Activated naive CD4-positive, alpha-beta T cell treated with Interleukin-2 at 50 U/mL for 16 hours (primary cell): ENCODE measurements at places on chromosomes 1 and 21.

DNA sequence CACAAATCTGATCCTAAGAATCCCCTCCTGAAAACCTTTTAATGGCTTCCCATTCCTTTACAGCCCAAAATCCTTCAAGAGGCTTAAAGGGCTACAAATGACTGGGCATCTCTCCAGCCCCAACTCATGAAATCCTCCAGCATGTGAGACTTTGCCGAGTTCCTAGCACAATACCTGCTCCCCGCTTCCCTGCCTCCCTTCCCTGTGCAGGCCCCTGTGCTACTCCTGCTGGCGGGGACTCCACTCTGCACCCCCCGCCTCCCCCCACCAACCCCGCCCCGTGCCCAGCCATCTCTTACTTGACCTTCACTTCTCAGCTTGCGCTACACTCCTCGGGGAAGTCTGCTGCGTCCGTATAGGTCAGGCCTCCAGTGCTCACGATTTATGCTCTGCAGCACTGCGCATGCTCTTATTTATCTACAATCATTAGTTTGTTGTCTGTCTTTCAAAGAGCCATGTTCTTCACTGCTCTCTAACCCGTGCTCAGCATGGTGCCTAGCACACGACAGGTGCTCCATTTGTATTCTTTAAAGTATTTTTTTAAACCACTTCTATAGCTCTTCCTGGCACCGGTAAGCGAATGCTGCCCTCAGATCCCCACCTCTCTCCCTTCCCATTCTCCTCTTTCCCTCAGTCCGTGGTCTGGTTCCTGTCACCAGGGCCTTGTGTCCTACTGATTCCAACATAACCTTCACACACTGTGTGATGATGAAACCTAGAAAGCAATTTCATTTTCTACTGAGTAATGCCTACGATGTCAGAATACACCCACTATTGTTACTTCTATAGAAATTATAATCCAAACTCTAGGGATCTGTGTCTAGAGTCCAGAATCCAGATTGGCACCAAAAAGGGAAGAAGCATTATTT, 37.5 kb upstream of the PLA2G2C start:
- DNase-seq, result no peak

DNA sequence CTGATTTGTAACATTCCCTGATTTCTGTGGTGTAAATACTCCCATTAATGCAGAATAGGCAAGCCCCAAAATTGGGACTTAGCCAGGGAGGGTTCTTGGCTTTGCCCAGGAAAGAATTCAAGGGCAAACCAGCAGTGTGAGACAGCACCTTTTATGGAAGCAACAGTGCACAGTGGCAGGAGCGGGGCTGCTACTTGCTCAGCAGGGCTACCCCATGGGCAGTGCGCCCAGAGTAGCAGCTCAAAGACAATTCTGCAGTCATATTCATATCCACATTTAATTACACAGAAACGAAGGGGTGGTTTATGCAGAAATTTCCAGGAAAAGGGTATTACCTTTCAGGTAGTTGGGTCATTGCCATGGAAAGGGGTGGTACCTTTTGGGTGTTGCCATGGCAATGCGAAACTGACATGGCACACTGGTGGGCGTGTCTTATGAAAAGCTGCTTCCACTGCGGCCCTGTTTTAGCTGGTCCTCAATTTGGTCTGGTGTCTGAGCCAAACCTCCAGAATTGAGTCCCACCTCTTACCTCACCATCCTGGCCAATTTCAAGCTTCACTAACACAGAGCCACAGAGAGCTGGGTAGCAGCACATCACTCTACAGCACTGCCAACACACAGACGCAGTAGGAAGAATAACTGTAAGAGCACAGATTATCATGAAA, 35.9 kb downstream of the FHAD1 start:
- DNase-seq, result no peak

DNA sequence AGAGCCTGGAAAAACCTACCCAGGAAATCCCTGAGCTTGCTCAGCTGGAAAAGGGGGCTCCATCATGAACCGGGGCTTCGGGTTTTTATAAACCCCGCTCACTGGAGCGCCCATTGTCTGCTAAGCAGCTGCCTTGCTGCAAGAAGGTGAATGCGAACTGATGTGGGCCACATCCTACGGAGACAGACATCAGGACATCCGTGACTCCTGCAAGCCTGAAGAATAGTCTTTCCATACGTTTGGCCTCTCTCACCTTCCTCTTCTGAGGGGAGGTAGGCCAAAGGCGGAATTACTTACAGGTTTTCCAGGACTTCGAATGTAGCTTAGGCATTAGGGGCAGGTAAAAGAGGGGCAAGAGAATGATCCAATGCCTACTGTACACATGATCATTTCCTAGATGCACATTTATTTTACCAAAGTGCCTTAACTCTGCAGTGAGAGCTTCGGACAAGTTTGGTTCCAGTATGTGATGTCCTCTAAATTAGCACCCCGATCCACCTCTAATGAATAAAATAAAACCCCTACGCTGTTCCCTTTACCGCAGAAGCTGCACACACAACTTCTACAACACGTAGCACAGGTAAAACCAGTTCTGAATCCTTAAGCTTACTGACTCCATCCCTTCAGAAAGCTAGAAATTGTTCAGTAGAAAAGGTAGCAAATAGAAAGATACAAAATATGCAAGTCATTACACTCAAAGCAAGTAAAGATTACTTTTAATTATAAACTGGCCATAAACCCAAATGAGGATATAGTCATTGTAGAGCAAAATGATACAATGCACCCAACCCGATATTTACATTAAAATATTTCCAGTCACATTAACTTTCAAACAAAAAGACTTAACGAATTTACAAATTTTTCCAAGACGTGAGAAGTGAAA, 866 bp upstream of the SORT1 start:
- DNase-seq, result no peak

DNA sequence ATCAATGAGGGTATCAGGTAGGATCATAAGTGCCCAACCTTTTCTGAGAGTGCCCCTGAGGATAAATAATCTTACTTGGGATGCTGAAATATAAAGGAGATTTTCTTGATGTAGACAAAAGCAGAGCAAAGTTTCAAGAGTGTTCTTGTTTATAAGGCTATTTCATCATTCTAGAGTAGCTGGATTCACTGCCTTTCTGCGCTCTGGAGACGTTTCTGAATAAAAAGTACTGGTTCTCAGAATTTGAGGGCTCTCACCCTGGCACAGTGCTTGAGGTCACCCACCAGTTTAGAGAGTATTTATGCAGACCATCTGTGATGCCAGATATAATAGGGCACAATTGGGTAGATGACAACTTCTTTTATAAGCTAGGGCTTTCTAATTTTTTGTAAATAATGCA, 103.3 kb downstream of the GDAP2 start:
- no peak for DNase-seq

GRCh38 chr1:161069731-161070270, at the start of gene ARHGAP30:
Gene ARHGAP30 (minus strand): TSS chr1:161069891. CDS start chr1:161069624, 267 bp downstream.
- DNase-seq, result peak; percentile 80

GRCh38 chr1:230112131-230112701, 45.2 kb downstream of the GALNT2 start:
- no peak for DNase-seq

GRCh38 chr1:37515185-37516034, 844 bp upstream of the MEAF6 start:
- DNase-seq, result no peak

DNA sequence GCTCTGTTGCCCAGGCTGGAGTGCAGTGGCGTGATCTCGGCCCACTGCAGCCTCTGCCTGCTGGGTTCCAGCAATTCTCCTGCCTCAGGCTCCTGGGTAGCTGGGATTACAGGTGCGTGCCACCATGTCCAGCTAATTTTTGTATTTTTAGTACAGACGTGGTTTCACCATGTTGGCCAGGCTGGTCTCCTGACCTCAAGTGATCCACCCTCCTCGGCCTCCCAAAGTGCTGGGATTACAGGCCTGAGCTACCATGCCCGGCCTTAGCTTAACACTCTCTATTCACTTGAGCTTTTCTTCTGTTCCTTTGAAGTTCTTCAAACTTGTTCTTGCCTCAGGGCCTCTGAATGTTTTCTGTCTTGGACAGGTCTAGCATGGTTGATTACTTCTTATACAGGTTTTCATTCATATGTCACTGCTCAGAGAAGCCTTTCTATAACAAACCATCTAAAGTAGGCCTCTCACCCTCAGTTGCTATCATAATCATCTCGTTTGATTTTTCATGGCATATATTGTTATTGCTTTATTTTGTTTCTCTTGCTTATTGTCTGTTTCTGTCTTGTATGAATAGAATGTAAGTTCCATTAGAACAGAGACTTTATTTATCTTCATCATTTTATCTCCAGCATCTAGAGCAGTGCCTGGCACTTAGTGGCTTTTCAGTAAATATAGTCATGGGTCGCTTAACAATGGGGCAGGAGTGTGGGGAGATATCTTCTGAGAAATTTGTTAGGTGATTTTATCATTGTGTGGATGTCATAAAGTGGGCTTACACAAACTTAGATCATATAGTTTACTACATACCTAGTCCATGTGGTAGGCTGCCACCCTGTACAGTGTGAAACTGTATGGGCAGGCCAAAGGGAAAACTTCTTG, 12.1 kb downstream of the OSBPL9 start:
- no peak for DNase-seq

- no peak for DNase-seq
Measured at GRCh38 chr1:172121081-172121717, 279.9 kb downstream of the DNM3 start.

- DNase-seq, result no peak
Measured at GRCh38 chr1:33074193-33074945, 6.6 kb upstream of the AZIN2 start.

DNA sequence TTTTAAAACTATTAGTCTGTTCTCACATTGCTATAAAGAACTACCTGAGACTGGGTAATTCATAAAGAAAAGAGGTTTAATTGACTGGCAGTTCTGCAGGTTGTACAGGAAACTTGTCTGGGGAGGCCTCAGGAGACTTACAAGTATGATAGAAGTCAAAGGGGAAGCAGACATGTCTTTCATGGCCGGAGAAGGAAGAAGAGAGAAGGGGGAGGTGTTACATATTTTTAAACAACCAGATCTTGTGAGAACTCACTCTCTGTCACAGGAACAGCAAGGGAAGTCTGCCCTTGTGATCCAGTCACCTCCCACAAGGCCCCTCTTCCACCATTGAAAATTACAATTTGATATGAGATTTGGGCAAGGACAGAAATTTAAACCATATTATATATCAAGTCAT, 55.9 kb downstream of the CLIC4 start:
- no peak for DNase-seq

GRCh38 chr1:51600529-51600928, 16.4 kb upstream of the OSBPL9 start:
- DNase-seq, result no peak

DNA sequence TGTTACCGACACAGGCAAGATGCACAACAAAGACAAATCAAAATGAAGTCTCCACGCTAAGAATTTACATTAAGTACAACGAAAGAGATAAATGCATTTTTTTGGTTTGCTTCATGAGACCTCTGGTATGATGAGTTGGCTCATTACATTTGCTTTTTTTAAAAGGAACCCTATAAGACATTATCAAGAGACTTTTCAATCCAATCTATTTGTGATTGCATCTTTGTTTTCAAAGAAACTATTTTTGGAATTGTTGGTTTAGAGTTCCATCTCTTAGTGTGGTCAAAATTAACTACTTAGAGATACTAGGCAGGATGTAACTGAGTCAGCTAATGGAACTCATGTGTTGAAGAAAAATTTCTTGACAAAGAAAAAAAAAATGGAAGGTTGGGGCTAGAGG, 200.1 kb downstream of the ZC3H11B start:
- DNase-seq, result no peak

GRCh38 chr1:209155546-209155945, 428.0 kb upstream of the CAMK1G start:
- no peak for DNase-seq

DNA sequence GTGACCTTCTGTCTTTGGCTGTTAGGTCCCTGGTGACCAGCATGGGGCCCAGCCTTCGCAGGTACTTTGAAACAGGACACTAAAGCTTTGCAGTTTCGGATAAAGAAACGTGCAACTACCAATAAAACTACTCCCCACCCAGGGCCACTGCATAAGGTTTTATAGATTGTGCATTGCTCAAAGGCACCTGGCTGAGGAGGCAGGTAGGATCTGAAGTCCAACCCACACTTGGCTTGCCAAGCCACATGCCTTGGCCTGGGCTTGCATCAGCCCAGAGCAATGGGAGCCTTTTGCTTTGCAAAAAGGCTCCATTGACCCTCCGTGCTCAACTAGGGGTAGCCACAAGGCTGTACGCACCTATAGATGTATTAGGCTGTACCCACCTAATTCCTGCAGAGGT, 84.4 kb upstream of the SYT6 start:
- DNase-seq, result no peak

DNA sequence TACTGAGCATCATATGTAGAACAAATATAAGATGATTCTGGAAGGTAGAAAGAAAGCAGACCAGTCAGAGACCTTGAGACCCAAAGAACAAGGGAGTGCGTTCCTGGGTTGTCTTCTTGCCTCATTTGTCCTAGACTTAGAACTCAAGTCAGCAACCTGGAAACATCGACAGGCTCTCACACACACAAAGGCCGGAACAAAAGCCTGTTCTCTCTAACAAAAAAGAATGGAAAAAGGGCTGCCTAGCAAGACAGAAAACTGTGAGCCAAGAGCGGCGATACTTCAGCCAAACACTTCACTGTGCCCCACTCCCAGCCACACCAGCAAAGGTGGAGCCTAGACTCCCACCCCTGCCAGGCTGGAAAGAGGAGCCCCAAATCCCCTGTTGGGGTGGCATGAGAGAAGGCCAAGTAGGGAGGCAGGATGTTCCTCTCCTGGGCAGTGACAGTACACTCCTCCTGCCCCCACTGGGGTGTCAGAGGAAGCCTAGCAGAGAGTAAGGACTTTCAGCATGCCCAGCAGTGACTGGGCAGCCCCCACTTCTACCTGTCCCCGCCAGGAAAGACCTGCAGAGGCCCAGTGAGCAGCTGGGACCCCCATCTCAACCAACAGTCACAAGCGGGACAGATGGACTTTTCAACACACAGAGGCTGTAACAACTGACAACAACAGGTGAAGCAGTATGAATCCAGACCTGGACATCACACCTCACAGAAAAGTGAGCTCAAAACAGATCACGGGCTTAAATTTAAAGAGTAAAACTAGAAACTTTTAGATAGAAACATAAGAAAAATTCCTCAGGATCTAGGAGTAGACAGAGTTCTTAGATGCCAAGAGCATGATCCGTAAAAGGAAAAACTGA, 33.0 kb downstream of the MRAP start:
- no peak for DNase-seq

- no peak for DNase-seq
Measured at GRCh38 chr1:59302297-59302696, 5.4 kb downstream of the FGGY start.

DNA sequence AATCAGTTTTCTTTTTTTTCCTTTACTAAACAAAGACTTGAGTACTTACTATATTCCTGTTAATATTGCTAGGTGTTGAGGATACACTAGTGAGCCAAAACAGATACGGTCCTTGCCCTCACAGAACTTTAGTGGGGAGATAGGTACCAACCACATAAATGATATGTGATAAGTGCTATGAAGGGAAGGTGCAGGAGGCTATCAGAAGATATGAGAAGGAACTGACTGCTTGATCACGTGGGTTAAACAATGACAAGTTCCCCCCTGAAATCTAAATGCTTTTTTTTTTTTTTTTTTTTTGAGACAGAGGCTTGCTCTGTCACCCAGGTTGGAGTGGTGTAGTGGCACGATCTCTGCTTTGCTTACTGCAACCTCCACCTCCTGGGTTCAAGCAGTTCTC, 25.0 kb downstream of the RBM15 start:
- DNase-seq, result no peak

- no peak for DNase-seq
Measured at GRCh38 chr1:92851729-92852128, 19.9 kb downstream of the RPL5 start.

- DNase-seq, result no peak
Measured at GRCh38 chr21:38268864-38269575, 12.2 kb downstream of the KCNJ15 start.

- no peak for DNase-seq
Measured at GRCh38 chr1:12016182-12016581, 3.1 kb upstream of the MIIP start.
